ENCODE measurements at places on chromosomes 4 and X.

- no peak for DNase-seq
These were observed 487.3 kb downstream of the MID1IP1 start for GRCh38 chrX:39288592-39288991.

DNA sequence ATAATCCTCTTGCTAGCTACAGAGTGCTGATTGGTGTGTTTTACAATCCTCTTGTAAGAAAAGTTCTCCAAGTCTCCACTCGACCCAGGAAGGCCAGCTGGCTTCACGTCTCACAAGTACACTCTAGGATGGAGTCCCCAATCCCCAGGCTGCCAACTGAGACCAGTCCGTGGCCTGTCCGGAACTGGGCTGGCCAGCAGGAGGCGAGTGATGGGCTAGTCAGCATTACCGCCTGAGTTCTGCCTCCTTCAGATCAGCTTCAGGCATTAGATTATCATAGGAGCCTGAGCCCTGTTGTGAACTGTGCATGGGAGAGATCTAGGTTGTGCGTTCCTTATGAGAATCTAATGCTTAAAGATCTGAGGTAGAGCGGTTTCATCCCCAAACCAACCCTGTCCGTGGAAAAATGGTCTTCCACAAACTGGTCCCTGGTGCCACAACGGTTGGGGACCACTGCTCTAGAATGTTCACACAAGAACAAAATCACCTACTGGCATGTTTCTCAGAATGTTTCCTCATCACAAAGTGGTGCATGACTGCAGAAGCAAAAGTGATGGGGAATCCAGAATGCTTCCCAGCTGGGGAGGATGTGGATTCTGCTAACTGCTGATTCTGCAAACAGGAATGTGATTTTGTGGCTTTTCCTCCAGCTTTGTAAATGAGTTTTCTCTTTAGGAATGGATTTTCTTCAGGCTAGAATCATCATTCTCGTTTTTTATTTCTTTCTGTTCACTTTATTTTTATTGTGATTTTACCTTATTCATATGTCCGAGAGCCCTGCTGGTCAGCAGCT is 40.9 kb downstream of the SEPTIN11 start:
- DNase-seq: no peak

- peak; percentile 62 for DNase-seq
These were observed 895 bp downstream of the SMIM14 start for GRCh38 chr4:39637586-39638353.

GRCh38 chrX:70141373-70141772 is 8.1 kb downstream of the IGBP1 start:
- no peak for DNase-seq

- DNase-seq: peak; percentile 37
These were observed 2.2 kb downstream of the NHS start for GRCh38 chrX:17377091-17377717.

DNA sequence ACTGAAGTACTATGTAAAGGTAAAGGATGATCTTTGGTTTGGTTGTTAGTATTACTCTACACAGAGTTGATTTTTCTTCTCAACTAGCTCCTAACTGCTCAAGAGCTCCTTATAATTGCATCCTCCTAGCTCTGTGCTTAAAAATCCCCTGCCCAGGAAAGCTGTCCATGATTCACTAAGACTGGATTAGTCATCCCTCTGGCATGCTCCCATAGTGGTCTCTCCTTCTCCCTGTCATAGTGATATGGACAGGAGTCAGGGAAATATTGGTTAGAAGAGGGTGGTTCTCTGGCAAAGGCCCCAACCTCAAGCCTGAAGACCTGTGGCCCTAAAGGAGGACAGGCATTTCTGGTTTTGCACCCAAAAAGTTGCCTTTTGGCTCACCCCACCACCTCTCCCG is 242.3 kb upstream of the KCNIP4 start:
- DNase-seq: no peak

- no peak for DNase-seq
These were observed 907.1 kb downstream of the RPA4 start for GRCh38 chrX:97790850-97791249.

DNA sequence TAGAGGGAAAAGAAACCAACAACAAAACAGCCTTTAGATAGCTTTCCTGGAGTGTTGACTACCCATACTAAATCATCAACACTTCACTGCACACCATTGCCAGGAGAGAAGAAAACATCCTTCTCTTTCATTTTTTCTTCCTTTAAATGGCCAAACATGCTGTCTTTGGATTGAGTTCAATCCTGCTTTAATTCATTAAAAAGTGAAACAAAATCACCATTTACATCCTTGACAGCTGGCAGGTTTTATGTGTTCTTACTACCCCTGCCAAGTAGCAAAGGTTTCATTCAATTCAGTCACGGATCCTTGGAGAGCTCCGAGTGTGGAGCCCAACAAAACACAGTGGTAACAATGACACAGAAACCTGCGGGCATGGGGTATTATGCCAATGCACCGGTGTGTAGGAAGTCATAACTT is 568.3 kb downstream of the ANKRD50 start:
- DNase-seq: no peak

- DNase-seq: no peak
These were observed 311.4 kb downstream of the RAPGEF2 start for GRCh38 chr4:159414305-159414704.

- DNase-seq: no peak
These were observed 1.4 kb downstream of the THOC2 start for GRCh38 chrX:123731258-123731986.

DNA sequence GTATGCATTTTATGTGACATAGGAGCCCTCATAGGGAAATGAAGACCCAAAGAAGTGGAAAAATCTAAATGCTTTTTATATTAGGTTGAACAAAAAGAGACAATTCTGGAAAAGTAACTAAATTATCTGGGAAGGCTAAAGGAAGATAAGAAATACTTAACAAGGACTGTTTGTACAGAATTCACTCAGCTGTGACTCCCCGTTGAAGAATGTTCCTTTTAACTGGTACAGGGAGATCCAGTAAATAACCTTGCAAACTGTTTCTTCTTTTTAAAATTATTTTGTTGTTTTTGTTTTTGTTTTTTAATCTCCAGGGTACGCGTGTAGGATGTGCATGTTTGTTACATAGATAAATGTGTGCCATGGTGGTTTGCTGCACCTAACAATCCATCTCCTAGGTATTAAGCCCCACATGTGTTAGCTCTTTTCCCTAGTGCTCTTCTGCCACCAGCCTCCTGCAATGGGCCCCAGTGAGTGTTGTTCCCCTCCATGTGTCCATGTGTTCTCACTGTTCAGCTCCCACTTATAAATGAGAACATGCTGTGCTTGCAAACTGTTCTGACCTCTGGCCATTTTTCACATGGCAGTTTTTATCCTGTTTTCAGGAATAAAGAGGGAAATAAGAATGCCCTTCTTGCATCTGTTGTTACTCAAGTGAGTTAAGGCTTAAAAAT is 81.7 kb downstream of the PWWP3B start:
- no peak for DNase-seq

GRCh38 chr4:163816494-163816893 is 322.0 kb downstream of the TMA16 start:
- no peak for DNase-seq

DNA sequence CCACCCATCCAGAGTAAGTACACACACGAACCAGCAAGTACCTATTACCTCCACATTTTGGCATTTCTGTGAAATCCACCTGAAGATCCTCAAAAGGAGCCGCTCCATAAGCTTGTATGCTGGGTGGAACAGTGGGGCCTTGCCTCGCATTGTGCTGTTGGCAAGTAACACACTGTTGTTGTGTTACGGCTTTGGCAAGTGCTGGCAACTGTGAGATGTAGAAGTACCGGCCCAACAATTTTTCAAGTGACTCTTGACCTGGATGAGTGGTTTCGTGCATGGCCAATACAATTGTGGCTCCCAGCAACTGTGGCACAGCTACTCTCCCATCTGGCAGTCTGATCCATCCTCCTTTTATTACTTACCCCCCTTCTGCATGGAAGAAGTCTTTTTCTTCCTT is 128.7 kb downstream of the CCNB3 start:
- no peak for DNase-seq

DNA sequence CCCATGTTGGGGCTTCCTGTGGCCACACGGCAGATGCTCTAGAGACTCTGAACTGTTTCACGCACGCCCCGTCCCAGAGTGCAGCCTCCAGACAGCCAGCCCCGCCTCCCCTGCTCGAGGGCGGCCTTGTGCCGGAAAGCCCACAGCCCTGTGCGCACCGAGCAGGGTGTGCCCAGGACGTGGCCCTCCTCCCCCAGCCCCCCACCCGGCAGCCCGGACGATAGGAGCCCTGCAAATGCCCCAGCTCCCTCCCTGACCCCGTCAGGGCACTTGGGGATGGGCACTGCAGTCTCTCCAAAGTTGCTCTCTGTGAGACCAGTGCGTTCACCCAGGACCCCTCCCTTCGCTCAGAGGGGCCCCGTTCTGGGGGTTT is 37.3 kb downstream of the ADRA2C start:
- no peak for DNase-seq
